ENCODE measurements at places on chromosomes 2 and 18. TPM values are rescaled to one million over a fixed set of nuclear protein-coding genes. Genes with fewer than 3 reads are reported as not detected.

DNA sequence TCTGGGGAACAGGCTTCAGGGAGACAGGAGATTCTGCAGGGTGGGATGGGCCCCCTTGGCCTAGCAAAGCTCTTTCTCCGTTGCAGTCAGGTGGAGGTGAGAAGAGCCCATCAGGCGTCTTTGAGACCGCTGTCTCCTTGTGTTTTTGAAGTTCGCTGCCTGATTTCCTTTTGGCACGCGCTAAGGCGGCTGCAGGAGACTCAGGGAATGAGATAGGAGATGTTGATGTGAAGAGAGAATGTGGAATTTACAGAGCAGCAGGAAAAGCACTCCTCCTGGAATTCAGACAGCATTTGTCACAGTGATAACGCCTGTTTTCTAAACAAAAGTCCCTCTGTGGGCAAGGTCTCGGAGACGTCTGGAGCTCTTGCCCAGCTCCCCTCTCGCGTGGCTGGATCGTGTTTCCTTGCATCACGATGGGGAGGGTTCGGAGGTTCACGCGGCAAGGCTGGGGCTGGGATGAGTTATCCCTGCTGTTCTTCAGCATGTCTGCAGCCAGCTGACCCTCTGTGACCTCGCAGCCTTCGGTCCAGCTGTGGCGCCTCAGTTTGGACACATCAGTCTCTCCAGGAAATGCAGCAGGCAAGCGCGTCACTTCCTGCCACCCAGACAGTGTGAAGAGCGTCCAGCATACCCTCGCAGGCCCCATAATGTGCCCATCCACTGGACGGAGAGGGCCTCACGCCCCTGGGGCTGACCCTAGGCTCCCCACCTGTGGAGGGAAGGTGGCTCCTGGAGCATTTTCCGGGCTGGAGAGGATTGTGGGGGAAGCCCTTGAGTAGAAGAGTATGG is 30.2 kb downstream of the GLI2 start:
- no peak for DNase-seq

DNA sequence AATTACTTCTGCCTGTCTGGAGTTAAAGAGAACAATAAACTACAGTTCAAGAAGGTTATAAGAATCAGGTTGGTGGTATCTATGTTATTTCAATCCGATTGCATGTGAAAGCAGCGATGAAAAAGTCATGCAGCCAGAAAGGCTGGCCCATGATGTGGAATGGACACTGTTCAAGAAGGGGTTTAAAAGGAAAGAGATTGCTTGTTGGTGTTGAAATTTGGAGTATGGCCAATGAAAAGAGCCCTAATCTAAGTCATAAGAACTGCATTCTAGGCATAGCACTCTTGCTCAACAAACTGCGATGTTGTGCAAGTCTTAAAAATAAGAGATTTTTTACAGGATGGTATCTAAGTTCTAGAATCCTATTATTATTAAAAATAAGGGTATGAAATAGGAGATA is 61.3 kb downstream of the EFEMP1 start:
- no peak for DNase-seq

- no peak for DNase-seq
Measured at GRCh38 chr18:65215865-65216466, 534.8 kb upstream of the CDH7 start.

GRCh38 chr2:178211460-178211859 is 17.1 kb downstream of the OSBPL6 start:
- no peak for DNase-seq

GRCh38 chr2:237859533-237860272 is at the start of gene RAMP1:
RAMP1 (plus strand) TSS chr2:237859623; CDS start chr2:237859676, 53 bp downstream.
- no peak for DNase-seq

The LDLRAD4 gene
- 26.2 TPM for total RNA-seq

GRCh38 chr2:188199716-188200128 is 92.0 kb upstream of the GULP1 start:
- DNase-seq: no peak

The KYNU gene
- total RNA-seq: 0.20 TPM

DNA sequence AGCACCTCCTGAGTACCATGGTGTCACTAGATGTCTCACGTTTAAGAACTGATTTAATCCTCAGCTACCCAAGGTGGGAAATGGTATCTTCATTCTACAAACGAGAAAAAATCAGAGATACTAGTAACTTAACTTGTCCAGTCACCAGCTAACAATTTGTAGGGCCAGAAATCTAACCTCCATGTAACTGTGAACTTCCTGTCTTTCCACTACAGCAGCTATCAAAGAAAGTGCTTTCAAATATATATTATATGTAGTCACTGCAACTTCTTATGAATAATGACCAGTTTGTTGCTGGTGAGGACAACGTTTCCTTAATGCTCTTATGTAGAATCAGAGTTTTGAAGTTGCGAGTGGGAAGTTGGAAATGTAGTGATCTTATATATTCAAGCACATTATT is 1.9 kb downstream of the REV1 start:
- DNase-seq: no peak

The ALPI gene
- total RNA-seq: not detected

DNA sequence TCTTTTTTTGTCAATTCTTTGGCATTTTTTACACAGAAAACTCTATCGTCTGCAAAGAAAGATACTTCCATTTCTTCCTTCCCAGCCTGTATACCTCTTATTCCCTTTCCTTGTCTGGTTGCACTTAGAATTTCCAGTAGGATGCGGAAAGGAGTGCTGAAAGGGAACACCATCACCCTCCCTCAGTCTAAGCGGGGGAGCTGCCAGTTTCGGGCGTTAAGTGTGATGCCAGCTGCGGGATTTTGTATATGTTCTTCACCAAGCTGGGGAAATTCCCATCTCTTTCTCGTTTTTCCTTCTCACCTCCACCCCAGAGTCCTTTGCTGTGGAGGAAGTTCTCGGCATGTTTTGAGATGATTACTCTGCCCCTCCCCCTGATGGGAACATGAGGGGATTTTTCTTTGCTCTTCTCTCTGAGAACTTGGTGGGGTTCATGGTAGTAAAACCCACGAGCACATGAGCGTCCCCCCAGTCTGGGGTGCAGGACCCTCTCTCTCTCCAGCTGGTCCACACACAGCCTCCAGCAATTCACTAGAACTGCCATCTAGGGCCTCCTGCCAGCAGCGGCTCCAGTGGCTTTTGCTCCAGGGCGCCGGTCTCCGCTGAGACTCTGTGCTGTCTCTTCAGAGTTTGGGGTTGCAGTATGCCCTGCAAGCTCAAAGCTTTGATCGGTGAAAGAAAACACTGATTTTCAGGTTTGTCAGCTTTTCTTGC is 15.5 kb downstream of the AQP12A start:
- DNase-seq: no peak

GRCh38 chr18:79799619-79800370 is 2.1 kb downstream of the KCNG2 start:
- no peak for DNase-seq

DNA sequence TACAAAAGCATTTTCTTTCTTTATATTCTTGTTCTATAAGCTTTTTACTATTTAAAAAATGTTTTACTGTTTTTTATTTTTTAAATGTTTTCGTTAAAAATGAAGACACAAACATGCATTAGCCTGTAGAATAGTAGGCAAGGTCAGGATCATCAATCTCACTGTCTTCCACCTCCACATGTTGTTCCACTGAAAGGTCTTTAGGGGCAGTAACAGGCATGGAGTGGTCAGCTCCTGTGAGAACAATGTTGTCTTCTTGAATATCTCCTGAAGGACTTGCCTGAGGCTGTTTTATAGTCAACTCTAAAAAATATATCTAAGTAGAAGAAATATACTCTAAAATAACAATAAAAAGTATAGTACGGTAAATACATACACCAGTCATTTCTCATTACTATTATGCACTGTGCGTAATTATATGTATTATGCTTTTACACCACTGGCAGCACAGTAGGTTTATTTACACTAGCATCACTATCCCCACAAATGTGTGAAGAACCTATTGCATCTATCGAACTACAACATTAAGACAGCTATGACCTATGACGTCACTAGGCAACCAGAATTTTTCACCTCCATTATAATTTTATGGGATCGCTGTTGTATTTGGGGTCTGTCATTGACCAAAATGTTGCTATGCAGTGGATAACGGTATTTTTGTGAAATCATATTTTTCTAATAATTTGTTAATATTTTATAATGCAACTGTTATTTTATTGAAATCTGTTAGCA is 764.3 kb downstream of the METTL4 start:
- no peak for DNase-seq

The DDX18 gene
- total RNA-seq: 64.4 TPM

The MYCN gene
- 69.1 TPM for total RNA-seq

The SANBR gene
- total RNA-seq: 13.2 TPM

- no peak for DNase-seq
Measured at GRCh38 chr2:203510941-203511305, 24.2 kb downstream of the RAPH1 start.

DNA sequence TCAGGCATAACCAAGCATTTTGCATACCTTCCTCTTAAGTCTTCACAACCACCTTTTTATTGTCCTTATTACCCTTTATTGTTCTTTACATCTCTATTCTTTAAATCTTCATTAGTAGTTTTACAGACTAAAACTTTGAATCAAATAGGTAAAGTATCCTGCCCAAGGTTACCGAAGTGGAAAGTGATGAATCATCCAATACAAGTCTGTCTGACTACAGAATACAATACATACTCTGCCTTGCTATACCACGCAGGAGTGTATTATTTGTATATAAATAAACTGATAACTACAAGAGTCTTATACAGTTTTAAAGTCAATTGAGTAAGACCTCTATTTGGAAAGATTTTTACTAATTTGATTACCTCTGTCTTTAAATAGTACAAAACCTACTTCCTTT is 196.0 kb downstream of the ZEB2 start:
- DNase-seq: no peak

- no peak for DNase-seq
Measured at GRCh38 chr2:121289271-121289670, 4.3 kb upstream of the TFCP2L1 start.

GRCh38 chr18:7596147-7596546 is 29.0 kb downstream of the PTPRM start:
- DNase-seq: no peak

DNA sequence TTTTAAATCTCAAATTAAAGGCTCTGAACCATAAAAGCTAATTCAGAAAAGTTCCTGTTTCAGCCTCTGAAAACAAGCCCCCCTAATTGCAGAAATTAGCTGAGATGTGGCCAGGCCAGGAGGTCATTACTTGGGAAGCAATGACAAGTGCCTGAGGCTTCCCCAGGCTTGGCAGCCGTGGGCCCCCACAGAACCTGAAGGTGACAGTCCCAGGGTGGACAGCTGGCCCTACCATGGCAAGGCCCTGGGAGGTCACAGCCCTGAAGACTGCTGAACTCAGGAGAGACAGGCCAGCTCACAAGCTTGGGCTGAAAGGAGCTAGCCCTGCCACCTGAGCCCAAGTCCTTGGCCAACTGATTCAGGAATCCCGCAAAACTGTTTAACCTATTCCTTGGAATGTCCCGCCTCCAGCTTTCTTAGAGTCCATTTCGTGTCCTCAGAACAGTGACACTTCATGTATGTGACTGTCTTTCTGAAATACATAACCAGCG is 54.3 kb upstream of the PKDCC start:
- no peak for DNase-seq

- DNase-seq: no peak
Measured at GRCh38 chr18:3097082-3097481, 84.1 kb upstream of the LPIN2 start.

The HOXD13 gene
- total RNA-seq: 0.63 TPM

The SERPINB10 gene
- total RNA-seq: not detected

GRCh38 chr2:80141007-80141726 is 163.4 kb downstream of the LRRTM1 start:
- no peak for DNase-seq
